Right cardiac atrium (tissue), 5 donors: ENCODE measurements at places on chromosomes 6 and 20. TPM values are rescaled to one million over a fixed set of nuclear protein-coding genes. Genes with fewer than 3 reads are reported as not detected.

FAM83B gene
- polyA plus RNA-seq: 1.5 TPM

LPA gene
- polyA plus RNA-seq: not detected

CYP24A1 gene
- not detected for polyA plus RNA-seq

HTR1E gene
- not detected for polyA plus RNA-seq

TSBP1 gene
- not detected for polyA plus RNA-seq

RPS6KA2 gene
- 34.0 TPM for polyA plus RNA-seq

SLC44A4 gene
- polyA plus RNA-seq: 0.05 TPM

TMEM170B gene
- polyA plus RNA-seq: 1.8 TPM

LTA gene
- 0.07 TPM for polyA plus RNA-seq

FRMD1 gene
- polyA plus RNA-seq: 0.07 TPM

COL11A2 gene
- 3.7 TPM for polyA plus RNA-seq

BPI gene
- 0.07 TPM for polyA plus RNA-seq
